Inflammatory macrophage treated with lipopolysaccharide for 1 hour (primary cell): ENCODE measurements at places on chromosomes 7 and 10.

DNA sequence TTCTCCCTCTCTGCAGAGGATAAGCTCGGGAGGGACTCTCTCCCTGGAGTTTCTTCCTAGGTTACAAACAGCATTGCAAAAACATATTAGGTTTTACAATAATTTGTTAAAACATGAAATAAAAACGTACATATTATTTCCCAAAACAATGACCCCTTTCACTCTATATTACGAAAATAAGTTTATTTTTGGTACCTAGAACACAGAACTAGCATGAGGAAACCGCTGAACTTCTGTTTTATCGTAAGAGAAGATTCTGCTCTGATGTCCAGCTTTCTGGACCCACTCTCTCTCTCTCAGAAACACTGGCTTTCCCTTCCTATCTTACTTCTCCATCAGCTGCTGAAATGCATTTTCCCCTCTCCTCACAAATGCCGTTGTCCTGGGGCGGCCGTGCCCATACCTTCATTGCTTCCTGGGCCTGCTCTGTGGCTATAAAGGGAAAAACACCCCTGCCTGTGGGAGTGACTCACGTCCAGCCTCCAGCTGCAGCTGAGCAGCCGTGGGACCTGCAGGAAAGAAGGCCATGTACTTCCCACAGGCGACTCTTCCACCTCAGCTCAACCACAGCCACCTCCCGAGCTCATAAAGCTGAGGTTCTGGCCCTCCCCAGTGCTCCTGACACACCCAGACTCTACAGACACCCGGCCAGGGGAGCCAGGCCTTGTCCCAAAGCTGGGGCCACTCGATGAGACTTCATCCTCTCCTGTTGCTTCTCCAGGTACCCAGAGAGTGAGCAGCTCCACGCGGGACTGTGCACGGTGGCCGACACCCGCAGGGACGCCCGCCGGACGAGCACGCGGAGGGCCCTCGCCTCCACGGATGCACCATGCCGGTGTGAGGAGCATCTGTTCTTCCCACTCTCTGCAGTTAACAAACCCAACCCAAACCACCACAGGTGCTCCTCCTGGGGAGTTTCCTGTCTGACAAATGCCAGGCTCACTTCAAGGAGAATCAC, 3.1 kb downstream of the GPER1 start:
- peak; percentile 63 for DNase-seq

- DNase-seq, result no peak
Observed at GRCh38 chr10:113519681-113520115, 33.2 kb upstream of the HABP2 start.

- DNase-seq, result no peak
Observed at GRCh38 chr10:75212343-75212742, 1.7 kb downstream of the VDAC2 start.

GRCh38 chr10:22230158-22230833, 12.5 kb upstream of the EBLN1 start:
- DNase-seq, result peak; percentile 53

DNA sequence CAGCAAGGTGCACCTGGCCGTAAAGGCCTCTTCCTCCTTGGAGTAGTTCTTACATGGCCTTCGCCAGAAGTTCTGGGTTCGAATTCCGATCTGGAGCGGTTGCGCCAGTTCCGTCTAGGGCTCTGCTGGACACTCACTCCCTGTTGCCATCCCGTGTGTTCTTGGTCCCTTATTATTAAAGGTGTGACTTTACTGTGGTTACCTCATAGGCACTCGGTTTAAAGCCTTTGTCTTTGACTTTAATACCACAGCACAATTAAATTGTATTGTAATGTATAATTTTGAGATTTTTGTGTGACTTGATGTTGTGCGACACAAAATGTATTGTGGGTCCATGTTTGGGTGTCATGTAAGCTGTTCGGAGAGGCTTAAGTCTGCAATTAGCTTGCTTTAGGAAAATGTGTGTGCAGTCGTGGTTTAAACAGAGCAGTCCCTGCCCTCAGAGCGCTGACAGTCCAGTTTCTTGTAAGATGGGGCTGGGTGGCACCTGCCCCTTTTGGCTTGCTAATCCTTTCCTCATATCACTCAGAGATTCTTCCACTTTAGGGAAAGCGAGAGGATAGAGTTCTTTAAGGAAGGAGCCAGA, 919 bp downstream of the INPP5F start:
- DNase-seq, result no peak

DNA sequence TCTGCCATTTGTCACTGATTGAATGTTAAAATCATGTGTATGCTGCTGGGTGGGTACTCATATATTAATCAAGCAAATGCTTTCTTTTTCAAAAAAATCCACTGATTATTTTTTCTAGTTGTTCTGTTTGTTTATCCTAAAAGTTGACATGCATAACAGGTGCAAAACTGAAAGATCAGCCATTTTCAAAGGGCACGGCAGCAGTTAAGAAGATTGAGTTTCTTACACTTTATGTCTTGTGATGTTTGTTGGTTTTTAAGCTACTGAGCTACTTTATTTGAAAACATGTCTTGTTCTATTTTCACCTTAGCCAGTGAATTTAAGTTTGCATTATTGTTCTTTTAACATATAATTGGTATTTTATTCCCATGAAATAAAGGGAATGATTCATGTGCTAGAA, 45.8 kb downstream of the PPP1R3A start:
- DNase-seq, result no peak

DNA sequence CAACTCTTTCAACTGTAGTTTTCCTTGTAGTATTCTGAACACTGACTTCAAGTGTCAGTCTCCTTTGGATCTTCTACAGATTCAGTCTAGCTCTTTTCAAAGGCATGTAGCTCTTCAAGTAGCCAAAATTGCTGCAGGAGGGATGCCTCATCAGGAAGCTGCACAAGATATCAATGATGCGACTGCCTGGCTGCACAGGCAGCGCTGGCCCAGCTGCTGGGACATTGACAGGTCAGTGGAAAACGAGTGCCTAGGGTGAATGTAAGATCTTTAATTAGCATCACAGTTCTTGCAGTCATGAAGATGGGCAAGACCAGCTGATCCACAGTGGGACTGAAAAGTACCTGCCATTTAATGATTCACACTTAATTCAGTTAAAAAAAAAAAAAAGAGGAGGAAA, 167.6 kb downstream of the ANK3 start:
- DNase-seq, result no peak

DNA sequence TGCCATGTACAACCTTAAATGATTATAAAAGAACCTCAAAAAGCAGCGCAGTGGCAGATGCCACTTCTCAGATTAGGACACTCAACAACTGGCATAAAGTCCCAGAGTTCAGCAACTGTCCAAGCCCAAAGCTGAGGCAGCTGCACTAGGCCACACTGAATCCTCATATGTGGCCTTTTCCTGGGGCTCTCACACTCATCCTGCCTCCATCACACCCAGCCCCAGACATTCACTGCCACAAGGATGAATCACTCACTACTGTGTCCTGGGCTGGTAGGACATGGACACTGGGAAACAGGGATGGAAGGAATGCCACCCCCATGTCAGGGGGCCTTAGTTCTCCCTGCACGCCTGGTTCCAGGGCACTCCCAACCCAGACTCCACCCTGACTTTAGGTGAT, 547.7 kb downstream of the TNS3 start:
- DNase-seq, result no peak

GRCh38 chr7:37032258-37032601, 307.9 kb upstream of the AOAH start:
- no peak for DNase-seq

GRCh38 chr7:73828107-73828803, 2.5 kb upstream of the CLDN4 start:
- peak; percentile 37 for DNase-seq

- peak; percentile 76 for DNase-seq
Observed at GRCh38 chr7:38656968-38657367, 25.8 kb upstream of the AMPH start.

- no peak for DNase-seq
Observed at GRCh38 chr10:100620087-100620835, 84.5 kb downstream of the HIF1AN start.

GRCh38 chr10:132021504-132022143, 39.9 kb upstream of the BNIP3 start:
- DNase-seq, result no peak

GRCh38 chr10:99341248-99341647, 12.1 kb downstream of the CNNM1 start:
- DNase-seq, result no peak

DNA sequence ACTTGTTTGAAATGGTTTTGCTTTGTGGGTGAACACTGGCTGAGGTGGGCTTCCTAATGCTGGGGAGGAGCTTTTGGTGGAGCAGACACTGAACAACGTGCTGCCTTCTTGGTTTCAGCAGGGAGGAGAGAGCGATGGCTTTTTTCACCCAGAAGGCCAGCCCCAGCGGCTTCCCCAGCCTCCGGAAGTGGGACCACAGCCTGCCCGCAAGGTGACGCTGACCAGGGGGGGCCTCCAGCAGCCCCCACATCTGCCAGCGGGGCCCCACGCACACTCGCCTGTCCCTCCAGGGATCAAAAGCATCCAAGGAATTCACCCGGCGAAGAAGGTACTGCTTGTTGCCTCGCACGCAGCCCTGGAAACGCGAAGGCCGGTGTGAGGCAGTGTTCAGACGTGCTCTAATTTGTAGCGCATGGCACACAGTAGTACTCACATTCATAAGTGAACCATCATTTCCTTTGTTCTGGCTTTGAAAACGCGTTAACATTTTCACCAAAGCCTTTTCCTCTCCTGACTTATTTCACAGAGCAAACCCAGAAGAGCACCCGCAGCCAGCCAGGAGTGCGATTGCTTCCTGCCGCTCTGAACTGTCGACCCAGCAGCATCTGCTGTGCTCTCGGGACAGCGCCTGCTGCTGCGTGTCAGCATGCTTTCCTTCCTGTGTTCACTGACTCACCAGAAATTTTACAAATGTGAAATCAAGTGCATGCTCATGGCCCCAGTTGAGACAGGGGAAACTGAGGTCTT, 48.4 kb downstream of the SHH start:
- DNase-seq, result peak; percentile 82
